ENCODE measurements at places on chromosomes 1 and 21.
A peak's percentile ranks its signal among the peaks of the same experiment; 100 is the strongest.

- DNase-seq = peak; percentile 72
Measured at GRCh38 chr21:36203603-36203889, 46.9 kb downstream of the DOP1B start.

GRCh38 chr1:232925421-232926220 is 24.8 kb upstream of the NTPCR start:
- no peak for DNase-seq

DNA sequence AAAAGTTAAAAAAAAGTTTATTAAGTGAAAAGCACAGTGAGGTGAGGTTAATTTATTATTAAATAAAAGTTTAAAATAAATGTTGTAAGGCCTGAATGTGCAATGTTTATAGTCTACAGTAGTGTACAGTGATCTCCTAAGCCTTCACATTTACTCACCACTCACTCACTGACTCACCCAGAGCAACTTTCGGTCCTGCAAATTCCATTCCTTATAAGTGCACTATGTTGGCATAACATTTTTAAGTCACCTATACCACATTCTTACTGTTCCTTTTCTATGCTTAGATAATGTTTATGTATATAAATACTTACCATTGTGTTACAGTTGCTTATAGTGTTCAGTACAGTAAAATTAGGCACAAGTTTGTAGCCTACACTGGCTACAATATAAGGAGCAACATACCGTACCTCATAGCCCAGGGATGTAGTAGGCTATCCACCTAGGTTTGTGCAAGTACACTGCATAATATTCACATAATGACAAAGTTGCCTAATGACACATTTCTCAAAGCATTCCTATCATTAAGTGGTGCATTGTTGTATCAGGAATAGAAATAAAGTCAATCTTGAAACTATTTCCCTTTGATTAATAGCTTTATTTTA is 426.5 kb upstream of the BRINP3 start:
- DNase-seq = no peak

GRCh38 chr1:226723657-226724532 is 15.2 kb downstream of the ITPKB start:
- no peak for DNase-seq

- DNase-seq = no peak
Measured at GRCh38 chr1:116379674-116380498, 6.8 kb downstream of the ATP1A1 start.

DNA sequence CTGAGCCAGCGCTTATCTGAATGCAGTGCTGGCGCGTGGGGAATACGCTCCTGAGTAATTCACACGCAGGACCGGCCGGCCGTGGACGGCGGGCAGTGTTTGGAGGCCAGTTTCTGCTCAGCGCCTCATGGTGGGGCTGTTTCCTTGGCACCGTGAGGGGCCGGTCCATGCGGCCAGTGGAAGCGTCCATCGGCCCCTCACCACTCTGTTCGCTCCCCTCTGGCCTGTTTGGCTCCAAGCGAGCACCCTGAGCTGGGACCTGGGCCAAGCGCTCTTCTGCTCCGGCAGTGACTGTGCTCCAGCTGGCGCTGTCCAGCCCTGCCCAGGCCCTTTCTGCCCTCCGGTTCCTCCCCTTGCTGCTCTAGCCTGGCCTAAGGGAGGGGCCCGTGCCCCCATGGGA is 16.3 kb upstream of the PLCH2 start:
- no peak for DNase-seq

- DNase-seq = no peak
Measured at GRCh38 chr1:109630898-109631512, 11.4 kb downstream of the AMPD2 start.

GRCh38 chr1:34162852-34163766 is 1.9 kb downstream of the CSMD2 start:
- peak; percentile 62 for DNase-seq

DNA sequence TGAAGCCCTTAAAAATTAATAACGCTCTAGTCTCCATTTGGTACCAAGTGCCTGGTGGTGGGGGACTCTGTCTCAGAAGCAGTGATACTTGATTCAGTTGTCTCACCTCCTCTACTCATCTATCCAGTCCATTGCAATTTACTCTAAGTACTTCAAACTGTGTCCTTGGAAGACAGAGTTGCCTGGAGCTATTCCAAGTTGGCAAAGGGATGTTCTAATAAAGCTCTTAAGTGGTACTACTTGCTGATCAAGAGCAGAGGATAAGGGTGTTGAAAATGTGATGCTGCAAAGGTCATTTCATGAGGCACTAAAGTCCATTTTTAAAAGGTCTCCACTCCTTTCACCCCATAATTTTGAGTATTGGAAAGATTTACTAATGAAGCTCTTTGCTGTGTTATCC is 142.2 kb downstream of the NFIA start:
- DNase-seq = no peak

DNA sequence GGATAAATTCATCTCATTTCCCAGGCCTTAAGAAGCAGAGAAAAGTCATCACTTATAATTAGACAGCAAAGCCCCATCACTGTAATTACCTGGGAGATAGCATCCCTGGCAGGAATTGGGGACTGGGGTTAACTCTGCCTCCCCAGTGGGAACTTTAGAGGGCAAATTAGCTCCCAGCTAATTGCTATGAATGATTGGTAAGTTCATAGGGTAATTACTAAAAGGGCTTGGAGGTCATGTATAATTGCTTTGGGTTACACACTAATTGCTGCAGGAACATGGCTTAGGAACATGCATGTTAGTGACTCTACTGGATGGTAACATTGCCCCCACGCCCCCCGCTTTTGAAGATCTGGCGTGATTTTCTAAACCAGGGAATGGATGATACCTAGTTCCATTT is 64.8 kb downstream of the UBE2T start:
- no peak for DNase-seq

GRCh38 chr1:101128211-101128727 is 102.7 kb upstream of the DPH5 start:
- no peak for DNase-seq

DNA sequence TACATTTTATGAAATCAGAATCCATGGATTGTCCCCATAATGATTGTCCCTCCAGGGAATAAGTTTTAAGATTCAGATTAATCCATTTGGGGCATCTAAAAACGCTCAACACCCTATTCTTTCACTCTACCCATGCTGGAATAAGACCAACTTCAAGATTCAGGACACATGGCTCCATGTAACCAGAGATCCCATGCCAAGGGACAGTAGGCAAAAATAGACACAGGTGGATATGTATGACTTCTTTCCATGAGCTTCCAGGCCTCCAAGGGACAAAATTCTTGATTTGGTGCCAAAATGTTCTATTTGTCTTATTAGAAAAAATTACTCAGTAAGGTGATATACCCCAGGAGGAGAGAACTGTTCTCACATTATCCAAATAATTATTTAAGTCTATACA is 178.8 kb downstream of the NRIP1 start:
- DNase-seq = no peak

DNA sequence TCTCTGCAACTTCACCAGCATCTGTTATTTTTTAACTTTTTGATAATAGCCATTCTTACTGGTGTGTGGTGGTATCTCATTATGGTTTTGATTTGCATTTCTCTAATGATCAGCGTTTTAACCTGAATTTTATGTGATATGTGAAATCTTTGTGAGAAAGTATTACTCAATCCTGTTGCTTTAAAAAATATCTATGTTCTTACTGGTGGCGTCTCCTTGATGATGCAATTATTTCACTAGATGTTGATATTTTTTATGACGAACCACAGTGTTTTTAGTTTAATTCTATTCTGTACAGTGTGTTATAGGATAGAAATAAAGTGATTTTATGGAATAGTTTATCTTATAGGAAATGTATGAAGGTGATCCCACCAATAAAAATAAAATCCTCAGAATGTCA is 54.7 kb upstream of the GPR88 start:
- no peak for DNase-seq

GRCh38 chr1:29475326-29475725 is 239.0 kb downstream of the PTPRU start:
- no peak for DNase-seq

DNA sequence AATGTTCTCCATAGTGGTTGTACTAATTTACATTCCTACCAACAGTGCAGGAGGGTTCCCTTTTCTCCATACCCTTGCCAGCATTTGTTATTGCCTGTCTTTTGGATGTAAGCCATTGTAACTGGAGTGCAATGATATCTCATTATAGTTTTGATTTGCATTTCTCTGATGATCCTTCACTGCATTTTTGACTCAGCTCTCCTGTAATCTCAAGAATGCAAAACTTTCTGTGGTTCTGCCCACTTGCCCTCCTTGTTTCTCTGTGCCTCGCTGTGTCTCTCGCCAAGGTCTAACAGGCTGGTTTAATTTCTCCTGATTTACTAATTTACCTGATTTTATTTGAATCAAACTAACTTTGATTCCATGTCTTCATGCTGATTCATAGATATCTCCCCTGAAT is 407.9 kb downstream of the ZP4 start:
- no peak for DNase-seq

DNA sequence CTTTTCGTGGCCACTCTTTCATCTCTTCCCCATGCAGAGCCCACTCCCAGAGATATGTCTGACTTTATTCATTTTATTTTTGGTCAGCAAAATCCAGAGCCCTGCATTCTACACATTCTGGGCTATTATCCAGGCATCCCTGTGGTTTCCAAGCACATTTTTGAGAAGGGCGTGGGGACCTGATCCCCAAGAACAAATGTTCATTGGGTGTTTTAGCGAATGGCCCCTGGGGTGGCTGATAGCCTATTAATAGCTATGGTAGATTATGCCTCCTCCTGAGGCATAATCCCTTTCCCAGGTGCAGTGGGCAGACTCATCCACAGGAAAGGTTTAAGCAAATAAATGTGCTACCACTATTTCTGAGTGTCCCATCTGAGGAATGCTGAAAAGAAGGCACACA is 511.8 kb upstream of the USP24 start:
- DNase-seq = no peak

DNA sequence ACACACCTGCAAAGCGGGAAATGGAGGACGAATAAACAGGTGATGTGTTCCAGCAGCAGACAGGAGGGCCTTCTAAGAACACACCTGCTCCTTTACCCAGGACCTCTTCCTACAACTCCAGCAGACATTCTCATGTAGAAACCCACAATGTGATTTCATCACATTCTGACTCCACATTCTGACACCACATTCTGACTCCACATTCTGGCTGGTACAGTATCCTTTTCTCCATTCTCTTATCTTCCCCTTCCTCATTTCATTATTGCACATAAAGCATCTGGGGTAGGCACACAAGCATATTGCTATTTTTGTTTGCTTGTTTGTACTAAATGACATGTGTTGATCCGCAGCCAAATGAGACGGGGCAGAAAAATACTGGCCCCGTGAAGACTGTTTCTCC is 3.6 kb upstream of the ZNF124 start:
- DNase-seq = no peak

GRCh38 chr1:29812408-29813135 is 576.2 kb downstream of the PTPRU start:
- no peak for DNase-seq

- no peak for DNase-seq
Measured at GRCh38 chr1:62516600-62516999, 79.8 kb downstream of the USP1 start.

DNA sequence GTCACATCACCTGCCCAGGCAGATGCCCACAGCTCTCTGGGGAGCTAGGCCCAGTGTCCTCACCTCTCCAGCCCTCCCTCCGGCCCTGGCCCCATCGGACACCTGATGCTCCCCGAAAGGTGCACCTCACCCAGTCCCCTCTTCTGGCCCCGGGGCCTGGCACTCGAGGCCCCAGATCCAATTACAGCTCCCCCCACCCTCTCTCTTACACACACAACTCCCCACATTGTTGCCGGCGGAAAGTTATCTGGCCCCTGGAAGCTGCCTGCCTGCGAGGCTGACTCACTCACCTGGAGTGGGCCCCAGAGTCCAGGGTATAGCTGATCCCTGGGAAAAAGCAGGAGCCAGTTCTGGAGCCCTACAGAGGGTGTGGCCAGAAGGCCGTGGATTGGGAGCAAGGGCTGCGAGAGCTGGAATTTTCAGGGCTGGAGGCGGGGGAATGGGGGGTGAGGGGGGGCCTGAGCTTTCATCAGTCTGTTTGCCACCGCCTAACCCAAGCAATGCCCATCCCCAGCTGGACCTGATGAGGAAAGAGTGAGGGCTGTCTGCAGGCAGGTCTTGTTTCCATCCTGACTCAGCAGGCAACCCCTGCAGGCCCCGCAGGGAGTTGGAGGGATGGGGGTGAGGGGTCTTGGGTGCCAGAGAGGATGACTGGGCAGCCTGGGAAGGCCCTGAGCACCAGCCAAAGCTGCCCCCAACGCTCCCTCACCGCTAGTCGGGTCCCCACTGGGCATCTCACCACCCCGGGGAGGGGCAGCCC is 948 bp downstream of the FBXO2 start:
- no peak for DNase-seq

- peak; percentile 82 for DNase-seq
Measured at GRCh38 chr1:17438318-17439249, 893 bp downstream of the RCC2 start.

DNA sequence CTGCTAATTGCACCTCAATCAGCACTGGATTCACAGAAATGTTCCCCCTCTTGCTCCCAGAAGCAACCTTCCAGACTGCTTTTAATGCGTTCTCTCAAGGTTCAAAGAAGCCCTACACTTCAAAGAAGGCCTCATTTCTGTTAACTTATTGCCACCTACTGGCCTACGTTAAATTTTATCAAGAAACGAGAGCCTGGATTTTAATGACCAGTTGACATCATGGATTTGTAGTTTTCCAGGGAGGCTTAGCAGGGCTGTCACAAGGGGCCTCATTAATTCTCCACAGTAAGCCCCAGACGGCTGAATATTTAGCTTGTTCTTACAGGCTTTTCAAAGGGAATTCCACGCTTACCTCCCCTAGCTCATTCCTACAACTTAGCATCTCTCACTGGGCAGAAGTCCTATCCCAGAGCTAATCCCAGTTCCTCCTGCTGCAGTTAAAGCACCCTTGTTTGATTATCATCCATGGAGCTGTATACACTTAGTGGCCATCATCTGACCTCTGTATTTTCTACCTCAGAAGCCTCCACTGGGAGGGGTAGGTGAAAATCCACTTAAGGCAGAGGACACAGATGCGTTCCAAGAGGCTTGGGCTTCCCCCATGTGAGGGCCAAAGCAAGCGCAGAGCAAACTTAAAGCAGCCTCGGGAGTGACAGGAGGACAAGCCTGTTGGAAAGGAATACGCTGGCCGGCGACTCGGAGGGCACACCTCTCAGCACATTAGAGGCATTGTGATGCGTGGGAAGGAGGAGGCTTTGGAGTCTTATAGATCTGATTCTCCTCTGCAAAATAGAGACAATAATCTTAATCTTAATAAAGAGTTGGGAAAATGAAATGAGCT is 32.2 kb upstream of the CYP4X1 start:
- peak; percentile 3 for DNase-seq

GRCh38 chr1:162250004-162250730 is 126.5 kb downstream of the SPATA46 start:
- DNase-seq = no peak

GRCh38 chr1:1986451-1987141 is 17.0 kb downstream of the CFAP74 start:
- DNase-seq = no peak

Measured in activated CD4-positive, alpha-beta T cell treated with anti-CD3 and anti-CD28 coated beads, Interleukin-2, Interleukin-6, amounts not matched to agents 100 ng/mL and 50 ng/mL, durations not matched to agents 16 hours and 8 hours (primary cell).